ENCODE measurements at places on chromosomes 7 and 10. TPM values are rescaled to one million over a fixed set of nuclear protein-coding genes. Genes with fewer than 3 reads are reported as not detected.

The ASAH2 gene
- 1.8 TPM for total RNA-seq

The LBX1 gene
- total RNA-seq: not detected

The RASSF4 gene
- 0.76 TPM for total RNA-seq

The MYO1G gene
- 453 TPM for total RNA-seq

The CLRN3 gene
- total RNA-seq: not detected

- no peak for DNase-seq
These were observed 82.3 kb downstream of the AOAH start for GRCh38 chr7:36642010-36642409.

DNA sequence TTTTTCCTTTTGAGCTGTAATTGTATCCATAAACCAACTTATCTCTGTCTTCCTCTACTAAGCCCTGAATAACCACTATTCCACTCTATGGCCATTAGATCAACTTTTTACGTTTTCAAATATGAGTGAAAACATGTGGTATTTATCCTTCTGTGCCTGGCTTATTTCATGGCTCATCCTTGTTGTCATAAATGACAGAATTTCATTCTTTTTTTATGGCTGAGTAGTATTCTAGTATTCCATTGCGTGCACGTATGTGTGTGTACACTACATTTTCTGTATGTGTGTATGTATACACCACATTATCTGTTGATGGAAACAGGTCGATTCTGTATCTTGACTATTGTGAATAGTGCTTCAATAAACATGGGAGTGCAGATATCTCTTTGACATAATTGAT lies 11.1 kb downstream of the CDK1 start:
- no peak for DNase-seq

- DNase-seq: no peak
These were observed 35.4 kb downstream of the CCNY start for GRCh38 chr10:35371731-35372130.

DNA sequence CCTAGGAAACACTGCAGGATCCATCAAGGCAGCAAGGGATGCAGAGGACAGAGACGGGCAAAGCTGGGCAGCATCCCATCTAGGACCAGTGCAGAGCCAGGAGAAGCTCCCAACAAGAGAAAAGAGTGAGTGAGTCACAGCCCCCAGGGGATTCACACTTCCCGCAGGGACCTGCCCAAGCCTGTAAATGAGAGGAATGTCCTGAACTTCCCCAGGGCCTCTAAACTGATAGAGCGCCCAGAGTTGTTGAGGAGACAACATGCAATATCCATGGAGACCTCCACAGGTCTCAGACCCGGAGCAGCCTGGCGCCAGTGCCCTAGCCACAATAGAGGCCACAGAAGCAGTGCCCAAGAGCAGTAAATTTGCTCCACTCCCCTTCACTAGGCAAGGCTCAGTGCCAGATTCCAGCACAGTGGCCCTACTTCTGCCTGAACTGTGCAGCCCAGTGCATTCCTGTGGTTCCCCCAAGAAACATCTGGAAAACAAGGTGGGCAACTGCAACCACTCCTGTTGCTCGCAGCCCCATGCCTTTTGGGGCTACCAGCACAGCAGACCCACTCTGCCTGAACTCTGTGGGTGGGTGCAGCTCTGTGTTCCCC lies 567.5 kb downstream of the POM121L12 start:
- DNase-seq: no peak

DNA sequence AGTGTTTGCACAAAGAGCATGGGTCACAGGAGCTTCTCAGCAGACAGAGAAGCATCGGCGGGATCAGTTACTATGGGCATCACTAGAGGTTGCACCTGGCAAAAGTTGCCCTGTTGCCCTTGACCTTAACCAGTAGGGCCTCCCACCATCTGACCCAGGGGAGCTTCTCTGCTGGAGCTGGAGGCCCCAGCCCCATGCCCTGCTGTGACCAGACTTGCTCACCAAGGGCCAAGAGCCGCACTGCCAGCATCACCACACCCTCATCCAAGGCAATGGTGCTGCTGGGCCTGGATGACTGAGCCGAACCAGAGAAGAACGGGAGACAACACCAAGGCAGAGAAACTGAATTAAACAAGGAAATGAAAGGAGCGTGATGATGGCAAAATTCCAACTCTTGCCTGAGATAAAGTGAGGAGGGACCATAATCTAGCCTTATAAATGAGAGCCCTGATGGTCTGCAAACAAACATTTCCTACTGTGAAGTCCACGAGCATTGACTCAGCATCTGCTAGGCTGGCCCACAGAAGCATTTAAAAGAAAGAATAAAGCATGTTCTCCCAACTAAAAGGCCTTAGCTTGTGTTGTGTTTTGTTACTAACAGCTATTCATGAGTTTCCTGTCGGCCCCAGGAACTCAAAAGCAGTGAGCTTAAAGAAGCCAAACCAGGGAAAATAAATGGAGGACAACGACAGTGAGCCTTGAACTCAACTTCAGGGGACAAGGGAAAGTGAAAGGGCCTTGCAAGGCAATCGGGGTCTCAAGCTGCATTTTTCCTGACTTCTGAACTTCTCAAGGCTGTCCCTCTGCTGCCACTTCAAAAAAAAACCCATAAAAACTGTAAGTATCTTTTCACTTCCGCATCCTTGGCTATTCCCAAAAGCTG lies 60.4 kb downstream of the AFAP1L2 start:
- DNase-seq: no peak

All from activated CD8-positive, alpha-beta T cell treated with anti-CD3 and anti-CD28 coated beads, Interleukin-2, amount 10 ng/mL, durations not matched to agents 7 days and 5 days (primary cell).